ENCODE measurements at places on chromosomes 5 and 9.

DNA sequence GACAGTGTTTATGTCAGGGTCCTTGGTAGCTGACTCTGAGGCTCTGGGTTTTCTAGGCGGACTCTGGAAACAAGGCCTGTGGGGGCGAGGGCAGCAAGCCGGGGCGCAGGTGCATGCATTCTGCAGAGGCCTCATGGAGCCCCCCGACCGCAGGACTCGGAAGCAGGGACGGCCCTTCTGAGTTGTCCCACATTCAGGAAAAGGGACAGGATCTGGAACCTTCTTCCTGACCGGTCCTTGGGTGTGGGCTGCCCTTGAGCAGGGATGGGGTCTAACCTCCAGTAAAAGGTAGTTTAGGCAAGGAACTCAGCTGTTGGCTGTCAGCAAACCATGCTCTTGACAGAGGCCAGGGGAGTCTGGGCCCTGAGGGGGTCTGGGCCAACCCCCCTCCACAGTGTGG is 7.4 kb upstream of the COL5A1 start:
- DNase-seq = no peak

DNA sequence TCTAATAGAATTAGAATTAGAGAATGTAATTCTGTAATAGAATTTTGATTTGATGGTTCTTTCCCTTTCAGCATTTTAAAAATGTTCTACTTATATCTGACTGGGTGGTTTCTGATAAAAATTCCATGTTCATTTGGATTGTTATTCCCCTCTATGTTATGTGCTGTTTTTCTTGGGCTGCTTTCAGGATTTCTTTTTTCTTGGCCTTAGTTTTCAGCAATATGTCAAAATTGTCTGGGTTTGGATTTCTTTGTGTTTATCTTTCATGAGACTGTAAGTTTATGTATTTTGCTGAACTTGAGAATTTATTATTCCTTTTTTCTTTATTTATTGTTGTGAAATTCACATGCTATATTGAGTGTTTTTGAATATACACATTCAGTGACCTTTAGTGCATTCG is 189.1 kb downstream of the RANBP17 start:
- DNase-seq = no peak

- DNase-seq = no peak
These were observed 141.5 kb downstream of the KDM4C start for GRCh38 chr9:6899274-6899673.

DNA sequence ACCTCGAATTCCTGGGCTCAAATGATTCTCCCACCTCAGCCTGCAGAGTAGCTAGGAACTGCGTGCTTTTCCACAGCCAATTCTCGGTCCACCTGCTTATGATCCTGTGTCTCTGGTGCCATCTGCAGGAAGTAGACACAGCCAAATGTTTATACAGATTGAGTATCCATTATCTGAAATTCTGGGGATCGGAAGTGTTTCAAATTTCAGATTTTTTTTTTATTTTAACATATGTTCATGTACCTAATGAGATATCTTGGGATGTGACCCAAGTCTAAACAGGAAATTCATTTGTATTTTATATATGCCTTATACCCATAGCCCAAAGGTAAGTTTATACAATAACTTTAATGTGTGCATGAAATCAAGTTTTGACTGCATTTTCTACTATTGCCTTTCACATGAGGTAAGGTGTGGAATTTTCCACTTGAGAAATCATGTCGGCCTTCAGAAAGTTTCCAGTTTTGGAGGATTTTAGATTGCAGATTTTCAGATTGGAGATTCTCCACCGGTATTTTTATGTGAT is 89.5 kb downstream of the ESM1 start:
- DNase-seq = no peak

- no peak for DNase-seq
These were observed 371.5 kb downstream of the NR2F1-AS1 start for GRCh38 chr5:93209476-93209875.

GRCh38 chr9:25119041-25119440 is 559.2 kb downstream of the TUSC1 start:
- DNase-seq = no peak

GRCh38 chr9:100581661-100582060 is 3.8 kb downstream of the CAVIN4 start:
- no peak for DNase-seq

DNA sequence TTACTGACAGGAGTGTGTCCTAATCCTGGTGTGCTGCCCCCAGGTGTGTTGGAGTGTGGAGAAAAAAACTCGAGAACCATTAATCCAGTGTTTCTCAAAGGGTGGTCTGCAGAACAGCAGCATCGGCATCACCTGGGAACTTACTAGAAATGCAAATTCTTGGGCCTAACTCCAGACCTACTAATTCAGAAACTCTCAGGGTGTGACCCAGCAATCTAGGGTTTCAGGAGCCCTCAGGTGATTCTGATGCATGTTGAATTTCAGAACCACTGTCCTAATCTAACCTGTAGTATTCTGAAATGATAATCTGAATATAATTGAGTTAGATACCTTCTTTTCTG is 30.0 kb upstream of the IL6ST start:
- DNase-seq = no peak

Data from ecto neural progenitor cell (in vitro differentiated cells).